ENCODE measurements at places on chromosomes 3 and 15.
A peak's percentile ranks its signal among the peaks of the same experiment; 100 is the strongest.

DNA sequence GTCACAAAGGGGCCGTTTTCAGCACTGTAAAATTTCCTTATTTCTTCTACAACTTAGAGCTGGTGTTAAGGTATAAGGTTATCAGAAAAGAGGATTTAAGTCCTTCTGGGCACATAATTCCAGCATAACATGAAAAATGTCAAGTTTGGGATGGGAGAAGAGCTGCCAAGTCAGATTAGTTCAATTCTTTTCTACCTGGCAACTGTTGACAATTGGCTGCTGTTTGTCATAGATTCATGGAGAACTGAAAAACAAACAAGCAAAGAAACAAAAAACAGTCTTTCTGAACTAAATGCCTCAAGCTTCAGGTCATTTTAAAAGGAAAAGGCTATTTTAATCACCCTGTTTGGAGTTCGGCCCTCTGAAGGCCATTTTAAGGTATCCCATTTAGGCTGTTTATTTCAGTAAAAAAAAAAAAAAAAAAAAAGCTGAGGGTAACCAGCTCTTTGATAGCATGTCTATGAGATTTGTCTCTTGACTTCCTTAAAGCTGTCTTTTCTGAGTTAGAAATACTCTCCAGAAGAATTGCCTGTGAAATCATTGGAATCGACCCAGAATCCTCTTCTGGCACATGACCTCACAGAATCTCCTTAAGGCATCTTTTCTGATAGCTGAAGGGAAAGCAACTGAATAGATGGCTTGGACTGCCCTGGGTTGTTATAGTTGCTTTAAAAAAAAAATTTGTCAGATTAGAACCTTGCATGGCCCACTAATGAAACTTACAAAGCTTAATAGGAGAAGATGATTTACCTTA is 173.3 kb downstream of the SEMA6D start:
- DNase-seq = no peak

DNA sequence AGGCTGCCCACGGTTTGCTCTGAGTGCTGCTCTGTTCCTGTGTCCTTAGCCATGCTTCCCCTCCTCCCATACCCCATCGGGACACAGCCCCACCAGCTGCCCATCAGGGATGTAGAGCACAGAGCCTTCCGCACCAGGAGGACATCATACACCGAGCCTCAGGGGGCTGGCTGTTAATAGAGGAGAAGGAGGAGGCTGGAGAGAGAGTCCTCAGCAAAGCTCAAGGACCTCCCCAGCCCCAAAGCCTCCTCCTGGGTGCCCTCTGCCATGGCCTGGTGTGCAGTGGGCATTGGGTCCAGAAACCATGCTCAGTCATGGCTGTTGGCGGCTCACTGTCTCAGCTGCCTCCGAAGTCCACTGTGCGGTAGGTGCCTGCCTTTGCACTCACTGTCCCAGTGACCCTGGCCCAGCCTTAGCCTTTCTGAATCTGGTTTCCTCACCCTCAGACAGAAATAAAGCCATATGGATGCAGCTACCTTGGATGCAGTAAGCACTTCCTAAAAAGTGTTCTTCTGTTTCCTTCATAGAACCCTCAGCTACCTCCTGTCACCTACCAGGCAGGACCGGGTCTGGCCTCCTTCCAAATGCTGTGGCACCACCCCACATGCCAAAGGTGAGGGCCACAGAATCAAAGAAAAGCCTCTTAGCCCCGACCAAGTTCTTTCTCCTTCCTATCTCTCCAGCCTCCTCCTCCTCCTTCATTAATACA is 53.9 kb downstream of the ACAD9 start:
- no peak for DNase-seq

GRCh38 chr3:4546346-4547178 is 53.4 kb downstream of the ITPR1 start:
- DNase-seq = no peak

DNA sequence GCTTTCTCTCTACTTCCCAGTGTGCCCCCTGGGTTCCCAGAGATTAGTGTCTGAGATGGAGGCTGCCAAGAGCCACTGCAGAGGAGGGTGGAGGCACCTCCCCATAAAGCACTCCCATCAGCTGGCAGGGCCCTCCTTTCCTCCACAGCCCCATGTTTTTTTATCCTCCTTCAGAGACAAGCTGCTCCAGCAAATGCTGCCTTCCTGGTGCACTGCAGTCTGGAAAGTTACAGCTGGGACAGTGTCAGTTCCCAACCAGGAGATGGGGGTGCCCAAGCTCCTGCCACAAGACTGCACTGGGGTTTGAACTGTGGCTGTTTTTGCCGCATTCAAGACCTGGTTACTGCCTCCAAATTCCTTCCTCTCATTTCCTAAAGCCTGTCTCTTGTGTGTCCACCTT is 206.1 kb downstream of the CADPS start:
- no peak for DNase-seq

DNA sequence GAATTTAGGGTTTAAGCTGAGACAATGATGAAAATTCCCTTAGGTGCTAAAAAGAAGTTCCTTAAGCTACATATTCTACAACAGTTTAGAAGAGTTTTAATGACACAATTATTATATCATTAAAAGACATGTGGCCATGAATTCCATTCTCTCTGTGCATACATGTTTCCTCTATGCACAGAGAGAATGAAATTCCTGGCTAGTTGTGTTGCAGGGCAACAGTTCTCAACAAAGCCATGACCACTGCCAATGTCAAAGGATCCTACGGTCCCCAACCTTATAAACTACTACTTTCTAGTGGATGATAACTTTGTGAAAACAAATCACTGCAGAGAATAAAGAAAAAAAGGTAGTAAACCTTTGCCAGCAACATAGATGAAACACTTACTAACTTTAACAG is 122.7 kb downstream of the OTOL1 start:
- no peak for DNase-seq

- peak; percentile 55 for DNase-seq
These were observed 72.2 kb downstream of the SMAD6 start for GRCh38 chr15:66774001-66774814.

DNA sequence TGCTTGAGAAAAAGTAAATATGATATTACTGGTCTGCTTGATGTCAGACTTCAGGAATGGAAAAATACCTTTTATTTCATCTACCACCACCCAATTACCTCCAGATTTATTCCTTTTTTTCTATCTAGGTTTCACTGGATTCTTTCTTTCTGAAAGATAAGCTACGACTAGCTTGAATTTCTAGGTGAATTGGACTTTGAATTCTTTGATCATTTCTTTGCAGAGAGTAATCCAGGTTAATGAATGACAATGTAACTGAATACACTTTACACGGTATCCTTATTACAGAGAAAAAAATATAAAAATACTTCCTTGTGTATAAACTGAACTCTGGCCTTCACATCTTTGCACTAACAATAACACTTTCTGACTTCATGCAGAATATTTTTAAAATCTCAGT is 59.5 kb upstream of the TRPC1 start:
- no peak for DNase-seq

GRCh38 chr3:197038679-197039462 is 9.3 kb upstream of the MELTF start:
- no peak for DNase-seq

DNA sequence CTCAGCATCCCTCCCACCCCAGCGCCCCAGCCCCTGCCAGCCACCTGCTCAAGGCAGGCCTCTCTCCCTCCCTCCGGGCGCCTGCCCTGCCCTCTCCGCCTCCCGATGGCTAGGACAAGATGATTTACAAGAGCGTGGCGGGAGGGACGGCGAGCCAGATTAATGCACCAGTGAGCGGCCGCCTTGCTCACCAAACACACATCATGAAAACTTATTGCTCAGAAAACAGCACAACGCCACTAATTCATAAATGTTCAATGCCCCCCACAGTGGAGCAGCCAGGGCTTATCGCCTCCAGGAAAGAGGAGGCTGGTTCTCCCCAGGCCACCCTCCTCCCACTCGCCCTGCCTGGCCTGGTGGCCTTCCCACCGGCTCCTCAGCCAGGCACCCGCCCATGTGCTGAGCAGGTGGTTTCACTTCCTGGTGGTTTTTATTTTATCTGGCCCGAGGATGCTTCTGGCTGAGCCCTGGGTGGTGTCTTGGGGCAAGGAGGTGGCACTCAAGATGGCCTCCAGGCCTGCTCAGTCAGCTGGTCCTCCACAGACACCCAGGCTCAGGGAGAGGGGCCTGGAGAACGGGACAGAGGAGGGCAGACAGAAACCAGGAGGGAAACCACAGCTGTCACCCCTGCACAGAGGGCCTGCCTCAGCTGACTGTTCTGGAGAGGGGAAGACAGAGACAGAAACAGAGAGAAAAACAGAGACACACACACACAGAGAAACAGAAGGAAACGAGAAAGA is 284.9 kb downstream of the UACA start:
- peak; percentile 53 for DNase-seq

- DNase-seq = no peak
These were observed 60.4 kb upstream of the PRSS50 start for GRCh38 chr3:46778101-46778500.

DNA sequence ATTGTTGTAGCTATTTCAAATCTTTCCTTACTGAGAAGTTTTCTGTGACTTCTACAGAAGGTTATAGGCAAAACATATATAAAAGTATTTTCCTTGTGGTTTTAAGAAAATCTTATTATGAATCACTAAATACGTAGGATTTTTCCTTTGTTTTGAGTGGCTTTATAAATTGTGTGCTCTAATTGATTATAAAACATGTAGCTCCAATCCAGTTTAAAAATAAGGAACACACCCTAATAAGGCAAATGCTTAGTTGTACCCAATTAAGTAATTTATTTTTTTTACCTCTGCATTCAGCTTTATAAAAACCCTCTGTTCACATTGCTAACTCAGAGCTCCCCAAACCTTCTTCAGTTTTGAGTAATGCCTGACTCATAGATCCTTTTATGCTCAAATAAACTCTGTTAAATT is 408.0 kb downstream of the NAALADL2 start:
- no peak for DNase-seq

GRCh38 chr15:49831206-49831965 is 210.5 kb downstream of the DTWD1 start:
- DNase-seq = no peak

DNA sequence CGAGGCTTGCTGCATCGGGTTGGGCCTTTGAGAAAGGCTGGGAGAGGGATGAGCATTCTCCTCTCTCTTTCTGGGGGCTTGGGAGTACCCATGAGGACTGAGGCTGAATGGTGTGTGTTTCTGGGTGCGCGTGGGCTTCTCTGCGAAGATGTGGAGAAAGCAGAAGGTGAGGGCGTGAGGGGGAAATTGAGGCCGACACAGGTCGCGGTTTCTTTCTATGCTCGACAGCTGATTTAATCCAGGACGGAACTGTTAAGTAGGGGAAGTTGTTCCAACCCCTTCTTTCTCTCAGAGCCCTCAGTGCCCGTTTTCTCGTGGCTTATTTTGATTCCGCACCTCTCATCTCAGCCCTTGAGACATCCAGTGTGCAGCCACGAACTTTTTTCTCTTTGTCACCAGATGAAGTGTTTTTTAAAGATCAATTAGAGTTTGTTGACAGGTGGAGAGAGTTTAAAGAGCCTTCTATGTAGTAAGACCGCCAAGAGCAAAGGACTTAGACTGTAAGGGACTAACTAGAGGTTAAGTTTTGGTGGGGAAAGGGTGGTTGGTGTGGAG is 711 bp downstream of the STARD9 start:
- DNase-seq = no peak

GRCh38 chr15:63407612-63408011 is 26.0 kb upstream of the CA12 start:
- no peak for DNase-seq

- DNase-seq = no peak
These were observed 50.0 kb upstream of the WNT5A start for GRCh38 chr3:55537129-55537528.

GRCh38 chr3:96700322-96701315 is 113.8 kb upstream of the EPHA6 start:
- no peak for DNase-seq

GRCh38 chr3:131397889-131398288 is 16.3 kb downstream of the NUDT16 start:
- no peak for DNase-seq

GRCh38 chr15:41511899-41512369 is 1.7 kb downstream of the LTK start:
- DNase-seq = no peak

- no peak for DNase-seq
These were observed 114.8 kb upstream of the RARB start for GRCh38 chr3:25313286-25313685.

DNA sequence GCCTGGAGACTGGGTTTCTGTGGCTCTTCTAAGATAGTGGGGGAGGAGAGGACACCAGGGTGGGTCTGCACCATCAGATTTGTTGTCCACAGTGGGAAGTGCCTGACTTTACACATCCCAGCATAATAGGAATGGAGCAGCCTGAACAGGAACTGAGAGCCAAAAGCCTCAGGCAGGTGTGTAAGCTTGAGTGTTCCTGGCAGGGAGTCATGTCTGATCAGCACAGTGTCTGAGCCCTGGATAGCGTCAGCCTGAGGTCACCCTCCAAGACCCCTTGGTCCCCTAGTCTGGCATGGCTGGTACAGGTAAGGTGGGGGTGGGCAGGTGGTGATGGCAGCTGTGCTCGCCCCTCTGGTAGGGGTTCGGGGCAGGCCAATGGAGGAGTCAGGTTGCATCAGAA is 20.2 kb downstream of the INSYN1 start:
- no peak for DNase-seq

DNA sequence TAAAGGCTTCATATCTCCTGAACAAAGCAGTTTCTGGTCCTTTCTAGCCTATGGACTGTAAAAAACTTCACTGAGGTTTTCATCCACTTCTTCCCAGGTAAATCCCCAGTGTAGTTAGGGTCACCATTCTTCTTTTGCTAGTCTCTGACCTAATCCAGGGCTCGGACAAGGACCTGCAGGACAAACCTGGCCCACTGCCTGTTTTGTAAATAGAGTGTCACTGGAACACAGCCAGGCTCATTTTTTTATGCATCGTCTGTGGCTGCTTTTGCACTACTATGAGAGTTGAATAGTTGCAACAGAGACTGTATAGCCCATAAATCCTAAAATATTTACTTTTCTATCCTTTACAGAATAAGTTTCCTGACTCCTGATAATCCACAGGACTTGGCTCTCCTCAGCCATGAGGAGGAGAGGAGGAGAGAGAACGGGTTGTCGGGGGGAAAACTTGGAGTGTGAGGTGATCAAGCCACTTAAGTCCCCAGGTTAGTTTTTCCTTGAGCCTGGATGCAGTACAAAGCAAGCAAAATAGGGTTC is 29.0 kb downstream of the CCR3 start:
- DNase-seq = no peak

DNA sequence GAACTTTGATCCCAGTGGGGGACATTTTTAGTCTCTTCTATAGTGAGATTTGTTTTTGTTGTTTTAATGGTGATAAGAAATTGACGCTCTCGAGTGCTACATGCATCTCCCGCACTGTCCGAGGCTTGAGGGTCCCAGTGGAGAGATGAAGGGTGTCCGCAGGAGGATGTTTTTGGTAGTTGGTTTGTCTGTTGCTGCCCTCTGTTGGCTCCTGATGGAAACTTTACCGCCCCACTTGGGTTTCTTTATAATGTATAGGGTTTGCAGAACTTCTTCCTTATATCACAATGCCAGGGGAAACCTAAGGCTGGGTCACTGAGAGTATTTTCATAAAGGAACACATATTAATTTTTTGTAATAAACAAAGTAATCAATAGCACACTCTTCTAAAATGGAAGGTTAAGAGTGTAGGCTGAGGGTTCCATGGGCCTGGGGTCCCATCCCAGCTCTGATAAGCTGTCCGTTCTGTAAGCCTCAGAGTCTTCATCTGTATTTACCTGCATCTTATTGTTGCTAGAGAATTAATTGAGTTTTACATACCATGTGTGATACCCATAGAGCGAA is 185.3 kb upstream of the FEZF2 start:
- peak; percentile 10 for DNase-seq

- peak; percentile 50 for DNase-seq
These were observed 21.3 kb downstream of the MME start for GRCh38 chr3:155101398-155101797.
